ENCODE measurements at places on chromosomes 11 and 22.

DNA sequence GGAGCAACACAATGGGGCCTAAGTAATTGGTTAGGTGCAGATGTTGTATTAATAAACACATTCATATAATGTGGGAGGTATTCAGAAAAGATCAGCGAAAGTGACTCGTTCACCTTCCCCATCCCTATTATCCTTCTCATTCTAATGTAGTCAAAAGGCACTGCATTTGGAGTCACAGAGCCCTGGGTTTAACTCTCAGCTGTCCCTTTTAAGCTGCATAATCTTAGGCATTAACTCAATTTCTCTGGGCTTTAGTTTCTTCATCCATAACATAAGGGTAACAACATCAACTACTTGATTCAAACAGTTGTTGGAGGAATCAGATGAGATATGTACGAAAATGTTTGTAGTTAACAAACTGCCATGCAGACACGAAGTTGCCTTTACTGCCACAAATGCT is 187.6 kb upstream of the PITPNB start:
- DNase-seq: no peak

- no peak for DNase-seq
These were observed 152.8 kb downstream of the TBC1D22A start for GRCh38 chr22:46914916-46915894.

- no peak for DNase-seq
These were observed 52.6 kb upstream of the NAV2 start for GRCh38 chr11:19660076-19660475.

GRCh38 chr11:94662846-94663390 is 95.8 kb downstream of the PIWIL4 start:
- DNase-seq: no peak

- DNase-seq: no peak
These were observed 2.6 kb upstream of the PDGFB start for GRCh38 chr22:39247361-39247760.

GRCh38 chr11:2375341-2375853 is 1.7 kb upstream of the CD81 start:
- DNase-seq: no peak

DNA sequence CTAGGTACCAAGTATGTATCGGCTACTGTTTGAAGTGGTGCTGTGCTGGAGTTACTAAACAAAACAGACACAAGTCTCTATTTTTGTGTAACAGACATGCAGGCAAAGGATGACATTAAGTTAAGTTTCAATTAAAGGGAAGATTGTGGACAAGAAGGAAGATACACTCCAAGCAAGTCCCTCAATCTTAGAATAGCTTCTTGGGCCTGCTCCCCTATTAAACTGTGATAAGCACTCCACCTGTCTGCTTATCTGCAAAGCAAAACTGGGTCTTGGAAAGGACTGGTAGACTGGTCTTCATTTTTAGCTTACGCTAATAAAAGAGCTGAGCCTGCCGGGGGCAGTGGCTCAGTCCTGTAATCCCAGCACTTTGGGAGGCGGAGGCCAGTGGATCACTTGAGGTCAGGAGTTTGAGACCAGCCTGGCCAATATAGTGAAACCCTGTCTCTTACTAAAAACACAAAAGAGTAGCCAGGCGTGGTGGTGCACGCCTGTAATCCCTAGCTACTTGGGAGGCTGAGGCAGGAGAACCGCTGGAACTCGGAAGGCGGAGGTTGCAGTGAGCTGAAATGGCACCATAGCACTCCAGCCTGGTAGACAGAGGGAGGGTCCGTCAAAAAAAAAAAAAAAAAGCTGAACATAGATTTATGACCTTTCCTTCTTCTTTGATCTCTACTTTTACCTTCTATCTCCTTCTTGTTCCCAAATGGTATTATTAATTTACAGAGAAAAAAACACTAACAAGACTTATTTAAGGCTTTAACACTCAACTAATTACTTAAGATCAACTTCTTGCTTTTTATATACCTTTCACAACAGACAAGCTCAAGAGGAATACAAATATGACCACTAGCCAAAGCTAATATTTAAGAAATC is 4.1 kb downstream of the DDX17 start:
- no peak for DNase-seq

DNA sequence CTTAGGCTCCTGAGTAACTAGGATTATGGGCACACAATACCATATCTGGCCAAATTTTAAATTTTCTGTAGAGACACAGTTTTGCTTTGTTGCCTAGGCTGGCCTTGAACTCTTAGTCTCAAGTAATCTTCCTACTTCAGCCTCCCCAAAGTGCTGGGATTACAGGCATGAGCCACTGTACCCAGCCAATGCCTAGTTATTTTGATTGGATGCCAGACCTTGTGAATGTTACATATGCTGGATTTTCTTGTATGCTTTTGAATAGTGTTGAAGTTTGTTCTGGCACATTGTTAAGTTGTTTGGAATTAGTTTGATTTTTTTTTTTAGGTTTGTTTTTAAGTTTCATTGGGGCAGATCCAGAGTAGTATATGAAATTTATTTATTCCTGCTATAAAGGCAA is 110.7 kb upstream of the ANO5 start:
- no peak for DNase-seq
